Right cardiac atrium (tissue), 5 donors: ENCODE measurements at places on chromosomes 1 and 21. TPM values are rescaled to one million over a fixed set of nuclear protein-coding genes. Genes with fewer than 3 reads are reported as not detected.

Gene TMPRSS3
- not detected for total RNA-seq

Gene PRKAA2
- 65.9 TPM for total RNA-seq

Gene CALML6
- total RNA-seq = 0.24 TPM

DNA sequence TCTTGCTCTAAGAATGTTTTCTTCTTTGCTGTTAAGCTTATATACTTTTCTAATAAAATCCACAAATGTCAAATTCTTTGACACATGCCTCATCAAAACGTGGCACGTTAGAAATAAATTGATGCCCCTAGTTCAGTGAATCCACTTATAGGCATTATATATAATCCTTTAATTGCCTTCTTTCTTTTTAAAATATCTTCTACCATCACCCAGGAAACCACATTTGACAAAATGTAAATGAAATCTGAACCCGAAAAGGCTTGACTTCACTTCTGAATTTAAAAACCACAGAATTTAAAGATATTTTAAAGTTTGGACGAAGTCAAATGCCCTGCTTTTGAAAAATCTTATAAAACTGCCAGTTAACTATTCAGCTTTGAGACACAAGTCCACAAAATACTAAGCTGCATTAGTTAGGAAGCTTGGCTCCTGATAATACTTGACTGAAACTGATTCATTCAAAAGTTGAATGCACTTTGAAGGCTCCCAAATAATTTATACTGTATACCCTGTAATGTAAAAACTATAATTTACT is 22.4 kb upstream of the KIFAP3 start:
- no peak for DNase-seq

GRCh38 chr1:83805921-83806320 is 193.0 kb downstream of the TTLL7 start:
- no peak for DNase-seq

DNA sequence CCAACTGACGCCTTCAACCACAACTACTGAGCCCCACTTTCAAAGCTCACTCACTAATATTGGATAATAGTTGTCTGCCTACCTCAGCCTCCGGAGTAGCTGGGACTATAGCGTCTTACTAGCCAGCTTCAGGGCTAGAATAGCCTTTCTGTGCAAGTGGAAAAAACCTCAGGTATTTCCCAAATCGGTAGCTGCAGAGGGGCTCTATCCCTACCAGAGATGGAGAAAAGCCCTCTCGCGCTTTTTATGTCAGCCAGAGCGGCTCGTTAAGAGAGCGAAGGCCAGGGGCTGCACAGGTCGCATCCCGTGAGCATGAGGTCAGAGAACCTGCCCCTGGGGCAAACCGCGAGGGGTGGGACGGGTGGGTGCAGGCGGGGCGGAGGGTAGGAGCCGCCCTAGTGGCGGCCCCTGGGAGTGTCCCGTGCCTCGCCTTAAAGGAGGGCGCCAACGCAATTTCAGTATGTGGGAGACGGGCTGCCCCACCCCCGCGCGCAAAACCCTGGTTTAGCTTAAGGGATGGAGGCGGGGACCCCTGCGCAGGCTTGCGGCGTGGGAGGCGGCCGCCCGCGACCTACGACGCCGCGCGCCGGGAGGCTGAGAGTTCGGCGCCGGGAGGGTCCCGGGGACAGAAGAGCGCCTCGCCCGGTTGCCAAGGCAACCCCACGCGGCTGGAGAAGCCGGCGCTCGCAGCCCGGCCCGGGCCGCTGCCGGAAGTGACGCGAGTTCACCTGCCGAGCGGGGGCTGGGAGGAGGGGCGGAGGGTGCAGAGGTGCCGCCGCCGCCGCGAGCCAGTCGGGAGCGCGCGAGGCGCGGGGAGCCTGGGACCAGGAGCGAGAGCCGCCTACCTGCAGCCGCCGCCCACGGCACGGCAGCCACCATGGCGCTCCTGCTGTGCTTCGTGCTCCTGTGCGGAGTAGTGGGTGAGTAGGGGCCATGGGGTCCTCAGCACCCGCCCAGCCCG is at the start of gene CXADR:
Gene CXADR (plus strand): TSS at position 791 of the 961 bp plus-strand sequence. CDS start 87 bp downstream, at position 878.
- DNase-seq = peak; percentile 87

DNA sequence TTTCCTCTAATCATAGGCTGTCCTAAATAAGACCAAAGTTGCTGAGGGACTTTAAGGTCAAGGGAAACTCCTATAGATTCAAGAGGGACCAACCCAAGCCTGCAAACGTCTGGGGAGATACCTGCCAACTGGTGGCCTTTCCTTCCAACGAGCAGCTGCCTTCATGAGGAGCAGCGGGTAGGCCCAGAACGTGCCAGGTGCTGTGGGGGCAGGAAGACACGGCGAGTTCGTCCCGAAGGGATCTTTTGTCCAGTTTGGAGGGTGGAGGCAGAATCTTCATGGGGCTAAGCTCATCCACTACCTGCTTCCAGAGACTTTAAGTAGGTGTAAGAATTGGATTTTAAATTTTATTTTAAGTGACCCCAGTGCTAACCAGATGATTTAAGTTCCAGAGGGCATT is 26.0 kb upstream of the SLC26A9 start:
- no peak for DNase-seq

DNA sequence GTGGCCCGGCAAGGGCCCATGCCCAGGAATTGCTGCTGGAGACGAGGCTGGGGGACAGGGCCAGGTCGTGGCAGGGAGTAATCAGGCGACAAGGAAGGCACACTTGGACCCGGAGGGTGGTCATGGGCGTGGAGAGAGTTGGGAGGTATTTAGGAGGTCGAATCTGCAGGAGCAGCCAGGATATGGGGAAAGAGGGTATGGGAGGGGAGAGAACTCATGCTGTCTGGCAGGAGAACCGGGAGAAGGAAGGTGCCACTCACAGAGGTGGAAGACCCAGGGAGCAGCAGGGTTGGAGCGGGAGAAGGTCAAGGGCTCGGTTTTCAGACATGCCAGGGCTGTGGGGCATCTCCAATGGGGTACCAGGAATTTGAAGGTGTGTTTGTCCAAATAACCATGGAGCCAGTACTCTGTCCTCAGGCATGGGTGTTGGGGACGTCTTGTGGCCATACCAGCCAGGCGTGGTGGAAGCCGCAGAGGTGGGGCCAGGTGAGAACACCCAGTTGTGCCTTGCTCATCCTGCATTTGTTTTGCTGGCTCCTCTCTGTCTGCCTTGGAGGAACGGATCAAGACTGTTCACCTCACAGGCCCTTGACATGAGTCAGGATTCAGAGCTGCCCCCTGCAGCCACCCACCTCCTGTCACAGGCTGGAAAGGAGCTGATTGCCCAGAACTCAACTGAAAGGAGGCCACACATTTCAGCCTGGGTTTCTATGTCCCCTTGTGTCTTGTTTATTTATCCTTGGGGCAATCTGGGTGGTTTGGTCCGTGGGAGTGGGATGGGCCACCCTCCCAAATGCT is 111.6 kb downstream of the SPSB1 start:
- DNase-seq = no peak

DNA sequence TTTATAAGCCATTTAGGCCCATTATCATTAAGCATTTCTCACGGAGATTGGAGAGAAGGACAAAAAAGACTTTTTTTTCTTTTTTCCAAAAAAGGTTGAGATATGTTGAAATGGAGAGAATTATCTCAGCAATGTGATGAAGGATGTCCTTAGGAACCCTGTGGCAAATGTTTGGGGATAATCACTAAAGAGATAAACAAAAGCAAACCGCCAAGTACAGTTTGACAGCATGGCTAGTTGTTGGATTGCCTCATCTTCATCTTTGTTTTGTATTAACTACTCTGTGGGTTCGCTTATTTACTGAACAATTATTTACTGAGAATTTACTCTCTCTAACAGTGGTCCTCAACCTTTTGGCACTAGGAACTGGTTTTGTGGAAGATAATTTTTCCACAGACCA is 97.4 kb upstream of the HP1BP3 start:
- DNase-seq = no peak

- no peak for DNase-seq
Observed at GRCh38 chr1:226829105-226829504, 41.3 kb upstream of the PSEN2 start.

DNA sequence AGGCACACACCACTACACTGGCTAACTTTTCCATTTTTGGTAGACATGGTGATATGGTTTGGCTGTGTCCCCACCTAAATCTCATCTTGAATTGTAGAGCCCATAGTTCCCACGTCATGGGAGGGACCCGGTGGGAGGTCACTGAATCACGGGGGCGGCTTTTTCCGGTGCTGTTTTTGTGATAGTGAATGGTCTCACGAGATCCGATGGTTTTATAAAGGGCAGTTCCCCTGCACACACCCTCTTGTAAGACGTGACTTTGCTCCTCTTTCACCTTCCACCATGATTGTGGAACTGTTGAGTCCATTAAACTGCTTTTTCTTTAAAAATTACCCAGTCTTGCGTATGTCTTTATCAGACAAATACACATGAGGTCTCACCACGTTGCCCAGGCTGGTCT is 1.3 kb upstream of the FTCD start:
- peak; percentile 15 for DNase-seq

DNA sequence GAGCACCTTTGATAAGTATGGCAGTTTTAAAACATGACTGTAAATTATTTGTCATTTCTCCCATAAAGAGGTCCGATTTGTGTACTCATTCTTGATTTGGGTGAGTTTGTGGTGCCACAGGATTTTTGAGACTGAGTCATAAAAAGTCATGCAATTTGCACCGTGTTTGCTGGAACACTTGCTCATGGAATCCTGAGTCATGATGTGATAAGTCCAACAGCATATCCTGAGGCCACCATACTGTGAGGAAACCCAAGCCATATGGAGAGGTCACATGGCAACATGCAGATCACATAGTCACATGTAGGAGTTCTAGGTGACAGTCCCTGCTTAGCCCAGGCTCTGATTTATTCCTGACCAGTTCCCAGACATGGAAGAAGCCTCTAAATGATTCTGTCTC is 40.8 kb upstream of the PRRX1 start:
- DNase-seq = no peak

GRCh38 chr1:183203094-183203493 is 17.0 kb downstream of the LAMC2 start:
- DNase-seq = no peak
